ENCODE measurements at places on chromosomes 11 and 22.
A peak's percentile ranks its signal among the peaks of the same experiment; 100 is the strongest.

DNA sequence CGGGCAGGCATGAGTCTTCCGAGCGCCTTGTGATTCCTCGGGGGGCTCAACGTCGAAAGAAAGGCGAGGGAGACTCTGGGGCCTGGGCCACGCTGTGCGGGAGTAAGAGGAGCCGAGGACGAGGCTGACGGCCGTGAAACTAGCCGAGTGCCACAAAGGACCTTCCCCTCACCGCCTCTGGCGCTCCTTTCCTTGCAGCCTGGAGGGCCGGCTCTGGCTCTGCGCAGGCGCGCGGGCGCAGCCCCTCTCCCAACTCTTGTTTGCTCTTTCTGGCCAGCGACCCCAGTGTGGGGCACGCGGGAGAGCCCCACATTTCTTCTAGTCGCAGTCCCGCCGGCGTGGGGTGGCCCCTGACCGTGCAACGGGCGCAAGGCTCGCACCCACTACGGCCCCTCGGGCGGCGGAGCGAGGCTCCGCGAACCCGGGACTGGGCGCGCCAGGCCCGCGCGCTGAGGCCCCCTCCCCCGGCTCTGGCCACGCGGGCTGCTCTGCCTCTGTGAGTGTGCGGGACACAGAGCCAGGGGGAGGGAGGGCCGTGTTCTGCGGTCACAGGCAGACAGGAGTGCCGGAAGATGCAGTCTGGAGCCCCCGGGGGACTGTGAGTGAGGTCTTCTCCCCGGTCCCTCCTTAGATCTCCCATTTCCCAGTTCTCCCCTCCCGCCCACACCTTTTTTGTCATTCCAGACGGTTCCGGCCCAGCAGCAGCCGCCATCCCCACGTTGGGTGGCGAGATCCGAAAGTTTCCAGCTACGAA, 1.0 kb upstream of the TOB2 start:
- DNase-seq = no peak

DNA sequence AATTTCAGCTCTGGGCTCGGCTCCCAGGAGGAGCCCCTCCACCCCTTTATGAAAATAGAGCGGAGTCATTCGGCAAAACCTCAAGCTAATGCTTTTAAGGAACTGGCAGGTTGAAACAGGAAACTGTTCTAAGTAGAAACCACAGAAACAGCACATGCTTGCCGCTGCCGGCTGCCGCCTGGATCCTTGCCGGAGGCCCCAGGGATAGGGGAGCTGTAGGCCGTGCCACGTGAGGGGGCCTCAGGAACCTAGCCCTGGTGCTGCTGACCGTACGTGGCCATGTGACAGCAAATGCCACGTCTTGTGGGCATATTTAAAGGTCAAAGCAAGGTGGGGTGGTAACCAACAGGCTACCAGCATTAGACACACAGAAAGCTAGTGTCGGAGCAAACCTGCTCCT, 77.9 kb upstream of the TIMP3 start:
- DNase-seq = peak; percentile 9

DNA sequence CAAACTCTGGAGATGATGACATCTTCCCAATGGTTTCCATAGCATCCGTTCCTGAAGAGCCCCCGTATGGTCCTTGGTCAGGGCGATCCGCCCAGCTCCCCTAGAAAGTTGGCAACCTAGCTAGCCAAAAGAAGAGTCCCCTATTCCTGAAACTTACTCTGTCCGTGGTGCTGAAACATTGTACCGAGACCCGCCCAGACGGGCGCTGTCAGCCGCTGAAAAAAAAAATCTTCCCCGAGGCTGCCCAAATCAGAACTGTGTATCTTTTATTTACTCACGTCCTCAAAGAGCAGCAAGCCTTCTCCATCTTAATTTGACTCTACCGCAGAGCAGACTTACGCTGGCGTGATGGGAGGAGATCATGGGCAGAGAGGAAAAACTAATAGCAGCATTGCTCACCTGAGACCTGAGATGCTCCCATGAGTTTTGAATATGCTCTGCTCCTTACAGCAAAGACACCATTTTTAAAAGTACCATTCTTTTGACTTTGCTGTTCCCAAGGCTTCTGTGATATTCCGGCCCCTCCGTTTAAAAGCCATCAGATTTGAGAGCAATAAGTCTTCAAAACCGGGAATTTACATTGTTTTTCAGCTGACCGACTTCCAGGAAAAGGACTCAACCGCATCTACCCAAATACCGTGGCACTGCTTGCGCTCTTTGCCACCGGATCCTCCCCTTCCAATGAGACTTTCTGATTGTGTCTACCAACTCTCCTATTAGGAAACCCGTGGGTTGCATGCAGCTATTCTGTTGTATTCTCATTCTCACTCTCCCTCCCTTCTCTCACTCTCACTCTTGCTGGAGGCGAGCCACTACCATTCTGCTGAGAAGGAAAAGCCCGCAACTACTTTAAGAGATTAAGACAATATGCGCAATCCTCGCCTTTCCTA, at the start of gene SLC17A6:
TSS of gene SLC17A6 (plus strand) at position 786 of the 890 bp plus-strand sequence. CDS start 153 bp downstream, outside the sequence.
- DNase-seq = no peak

DNA sequence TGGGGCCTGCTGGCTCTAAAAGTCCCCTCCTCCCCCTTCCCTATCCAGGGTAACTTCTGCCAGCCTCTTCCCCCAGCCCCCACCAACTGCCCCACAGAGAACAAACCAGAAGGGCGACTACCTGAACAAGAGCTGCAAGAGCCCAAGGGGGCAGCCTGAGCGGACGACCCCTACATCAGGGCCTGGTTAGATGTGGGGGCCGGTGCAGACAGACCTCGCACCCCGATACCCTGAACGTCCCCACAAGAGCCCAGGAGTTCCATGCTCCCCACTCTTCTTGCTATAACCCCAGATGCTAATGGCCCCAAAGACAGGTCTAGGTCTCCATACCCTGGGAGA, 20.7 kb downstream of the SUN2 start:
- no peak for DNase-seq

All from stimulated activated CD8-positive, alpha-beta memory T cell treated with anti-CD3 and anti-CD28 coated beads, Interleukin-7, amount 100 ng/mL, for 4 hours (primary cell).